ENCODE measurements at places on chromosomes 1 and 21. TPM values are rescaled to one million over a fixed set of nuclear protein-coding genes. Genes with fewer than 3 reads are reported as not detected.

TTF2 gene
- polyA plus RNA-seq, result 4.8 TPM

SAMSN1 gene
- 20.5 TPM for polyA plus RNA-seq

RGS4 gene
- 0.93 TPM for polyA plus RNA-seq

CFAP45 gene
- polyA plus RNA-seq, result 0.33 TPM

FCAMR gene
- not detected for polyA plus RNA-seq

FAM177B gene
- 0.10 TPM for polyA plus RNA-seq

AUNIP gene
- polyA plus RNA-seq, result 0.08 TPM

ARMH1 gene
- 4.4 TPM for polyA plus RNA-seq

RGS8 gene
- not detected for polyA plus RNA-seq

LAPTM5 gene
- 62.3 TPM for polyA plus RNA-seq

CNR2 gene
- polyA plus RNA-seq, result 0.06 TPM

TSPEAR gene
- polyA plus RNA-seq, result 0.56 TPM

FALEC gene
- polyA plus RNA-seq, result not detected

DPT gene
- 628 TPM for polyA plus RNA-seq

CELA2A gene
- polyA plus RNA-seq, result not detected

SSU72 gene
- polyA plus RNA-seq, result 139 TPM

SPRR1A gene
- polyA plus RNA-seq, result 9.5 TPM

All from adipose tissue (tissue), 3 donors.